Kasumi-1 (cell line): ENCODE measurements at places on chromosomes 5 and 9.

DNA sequence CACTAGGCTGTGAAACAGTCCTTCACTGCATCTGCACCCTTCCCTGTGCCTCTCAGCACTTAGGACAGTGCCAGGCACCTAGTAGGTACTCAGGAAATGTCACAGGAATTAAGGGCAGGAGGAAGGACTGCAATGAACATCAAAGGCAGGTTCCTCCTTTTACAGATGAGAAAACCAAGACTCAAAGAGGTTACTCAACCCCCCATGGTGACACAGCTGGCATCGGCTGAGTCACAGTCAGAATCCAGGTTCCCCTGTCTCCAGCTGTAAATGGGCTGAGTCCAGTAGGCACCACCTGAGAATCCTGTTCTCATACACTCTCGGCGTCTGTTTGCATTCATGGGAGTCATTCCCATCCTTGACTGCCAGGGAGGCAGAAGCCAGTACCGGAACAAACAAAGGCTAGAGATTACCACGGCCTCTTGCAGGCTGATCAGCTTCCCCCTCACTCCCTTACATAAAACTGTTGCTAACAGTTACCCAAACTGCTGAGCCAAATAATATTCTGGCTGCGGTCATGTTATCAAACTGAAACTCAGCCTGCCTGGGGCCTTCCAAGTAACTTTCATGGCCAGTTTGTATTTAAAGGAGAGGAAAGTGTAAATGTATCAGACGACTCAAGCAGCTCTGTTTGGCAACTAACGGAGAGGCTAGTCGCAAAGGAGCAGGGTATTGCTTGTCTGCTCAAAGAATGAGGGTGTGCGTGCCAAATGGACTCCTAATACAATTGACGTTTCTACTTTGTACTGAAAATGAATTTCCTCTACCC is 201.7 kb downstream of the PAPPA start:
- no peak for DNase-seq

- no peak for DNase-seq
These were observed 120.2 kb upstream of the SLC25A48 start for GRCh38 chr5:135714126-135714894.

DNA sequence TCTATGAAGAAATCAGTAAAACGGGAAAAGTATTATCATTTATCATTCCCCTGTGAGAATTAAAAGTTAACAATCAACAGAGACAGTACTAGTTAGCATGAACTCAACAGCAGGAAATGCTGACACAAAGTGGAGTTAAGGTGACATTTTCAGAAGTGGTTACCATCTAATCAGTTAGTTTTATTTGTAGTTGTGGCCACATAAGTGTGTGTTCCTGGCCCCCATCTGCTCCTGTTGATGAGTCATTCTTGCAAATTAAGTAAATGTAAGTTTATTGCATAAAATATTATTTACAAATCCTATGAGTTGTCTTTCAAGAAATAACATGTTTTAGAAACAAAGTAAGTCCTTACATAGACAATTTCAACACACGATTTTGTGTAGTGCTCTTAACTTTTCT is 8.9 kb upstream of the BNC2 start:
- DNase-seq: no peak

- no peak for DNase-seq
These were observed 22.4 kb downstream of the FNBP1 start for GRCh38 chr9:130020618-130021017.

- DNase-seq: peak; percentile 57
These were observed 6.3 kb downstream of the TESK1 start for GRCh38 chr9:35611230-35611797.

DNA sequence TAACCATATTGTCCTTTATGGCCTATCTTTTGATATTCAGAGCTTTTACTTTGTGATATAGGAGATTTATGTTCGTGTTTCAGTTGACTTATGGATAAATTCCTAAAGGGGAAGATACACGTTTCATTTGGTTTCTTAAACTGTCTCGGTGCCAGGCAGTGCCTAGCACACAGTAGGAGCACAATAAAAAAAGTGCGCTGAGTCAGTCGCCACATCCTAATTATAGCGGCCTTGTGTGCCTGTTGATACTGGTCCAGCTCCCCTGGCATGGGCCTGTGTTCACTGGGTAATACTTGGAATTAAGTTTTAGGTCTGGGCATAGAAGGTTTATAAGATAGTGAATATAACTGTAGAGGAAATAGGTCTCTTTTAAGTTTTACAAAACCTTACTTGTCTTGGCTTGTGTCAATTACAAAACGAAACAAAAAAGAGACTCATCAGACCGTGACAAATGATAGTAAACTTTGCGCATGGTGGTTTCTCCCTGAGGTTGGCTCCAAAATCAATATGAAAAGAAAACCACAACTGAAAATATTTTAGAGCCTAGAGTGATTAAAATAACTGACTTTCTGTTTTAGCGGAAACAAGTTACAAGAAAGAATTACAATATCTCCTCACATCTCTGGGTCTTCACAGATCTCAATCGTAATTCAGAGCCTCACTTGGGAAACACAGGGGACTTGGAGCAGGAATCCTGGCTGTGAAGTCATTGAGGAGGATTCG is 84.8 kb downstream of the MVB12B start:
- no peak for DNase-seq

- no peak for DNase-seq
These were observed 39.4 kb downstream of the CTNNAL1 start for GRCh38 chr9:108973895-108974294.

GRCh38 chr5:14036514-14036913 is 92.0 kb upstream of the DNAH5 start:
- no peak for DNase-seq

- DNase-seq: no peak
These were observed 5.8 kb downstream of the HAPLN1 start for GRCh38 chr5:83714810-83715209.

DNA sequence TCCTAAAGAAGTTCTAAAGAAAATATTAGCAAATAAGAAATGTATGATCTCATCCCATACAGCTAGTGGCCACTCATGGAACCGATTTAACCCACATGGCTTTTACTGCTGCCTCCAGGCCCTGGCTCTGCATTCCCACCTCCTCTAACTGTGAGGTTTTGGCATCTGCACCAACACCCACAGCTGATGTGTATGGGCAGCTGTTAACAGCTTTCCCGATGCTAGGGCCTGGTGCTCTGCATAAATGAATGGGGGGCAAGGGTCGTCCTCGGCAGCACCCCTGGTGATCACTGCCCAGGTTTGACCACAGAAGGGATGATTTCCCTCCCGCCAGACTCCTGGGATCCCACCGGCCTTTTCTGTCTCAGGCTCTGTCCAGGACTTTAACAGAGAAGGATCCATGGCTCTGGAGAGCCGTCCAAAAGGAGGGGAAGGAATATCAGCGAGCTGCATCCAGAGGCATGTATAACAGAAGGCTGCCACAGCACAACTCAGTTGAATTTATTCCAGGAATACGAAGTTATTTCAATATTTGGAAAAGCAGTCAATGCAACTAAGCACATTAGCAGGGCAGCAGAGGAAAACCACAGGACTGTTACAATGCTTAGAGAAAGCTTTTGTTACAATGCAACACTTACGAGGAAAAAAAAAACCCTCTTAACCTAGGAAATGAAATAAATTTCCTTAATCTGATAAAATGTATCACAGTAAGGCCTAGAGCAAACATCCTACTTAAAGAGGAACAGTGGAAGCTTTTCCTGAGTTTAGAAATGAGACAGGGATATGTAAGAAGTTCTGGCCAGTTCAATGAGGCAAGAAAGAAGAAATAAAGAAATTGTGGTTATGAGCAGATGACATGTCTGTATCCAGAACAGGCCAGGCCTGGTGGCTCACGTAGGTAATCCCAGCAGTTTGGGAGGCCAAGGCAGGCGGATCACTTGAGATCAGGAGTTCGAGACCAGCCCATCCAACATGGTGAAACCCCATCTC is 63.1 kb downstream of the NACC2 start:
- DNase-seq: peak; percentile 5

- DNase-seq: no peak
These were observed 15.3 kb downstream of the MTMR12 start for GRCh38 chr5:32297181-32298058.

DNA sequence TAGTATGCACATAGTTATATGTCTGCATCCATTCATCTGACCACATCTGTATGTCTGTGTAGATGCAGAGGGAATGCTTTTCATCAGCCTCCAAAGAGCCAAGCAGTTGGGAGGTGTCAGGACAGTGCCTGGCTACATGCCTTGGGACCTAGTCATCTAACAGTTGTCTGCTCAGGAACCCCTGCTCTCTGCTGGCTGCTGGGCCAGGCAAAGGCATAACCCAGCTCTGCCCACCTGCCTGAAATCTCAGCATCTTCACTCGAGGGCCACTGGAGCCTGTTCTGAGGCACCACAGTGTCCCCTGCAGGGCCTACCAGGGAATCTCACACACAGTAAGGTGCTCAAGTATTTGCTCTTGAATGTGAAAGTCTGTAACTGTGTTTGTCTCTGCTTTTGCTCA is 3.7 kb downstream of the C9orf50 start:
- peak; percentile 46 for DNase-seq
